Articular chondrocyte of knee joint (primary cell): ENCODE measurements at places on chromosomes 2 and 18. TPM values are rescaled to one million over a fixed set of nuclear protein-coding genes. Genes with fewer than 3 reads are reported as not detected.

The C2orf15 gene
- total RNA-seq = 0.11 and 0.13 TPM in 2 replicates

The LRRC30 gene
- not detected in 2 replicates for total RNA-seq

The HOXD1 gene
- not detected in 2 replicates for total RNA-seq

The CPSF3 gene
- total RNA-seq = 41.9 and 47.8 TPM in 2 replicates

The IL37 gene
- not detected in 2 replicates for total RNA-seq
